Naive thymus-derived CD4-positive, alpha-beta T cell (primary cell): ENCODE measurements at places on chromosomes 12 and 14. TPM values are rescaled to one million over a fixed set of nuclear protein-coding genes. Genes with fewer than 3 reads are reported as not detected.

DNA sequence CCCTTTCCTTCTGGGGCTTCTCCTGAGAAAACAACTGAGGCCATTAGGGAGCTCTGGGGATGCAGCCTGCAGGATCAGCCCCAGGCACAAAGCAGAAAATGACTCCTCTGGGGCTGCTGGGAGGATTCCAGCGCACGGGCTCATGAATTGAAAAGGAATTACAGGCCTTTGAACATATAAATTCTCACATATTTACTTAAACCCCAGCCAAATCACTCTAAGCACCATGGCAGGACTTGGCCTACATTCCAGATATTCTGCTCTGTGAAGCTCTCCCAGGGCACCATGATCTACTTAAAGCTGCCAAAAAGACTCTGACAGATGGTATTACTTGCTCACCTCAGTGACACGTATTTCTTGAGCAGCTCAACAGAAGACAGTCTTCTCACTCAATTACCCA lies 87.2 kb downstream of the ZFC3H1 start:
- DNase-seq = no peak

GRCh38 chr12:27178723-27179399 lies 65.2 kb upstream of the STK38L start:
- DNase-seq = no peak

DNA sequence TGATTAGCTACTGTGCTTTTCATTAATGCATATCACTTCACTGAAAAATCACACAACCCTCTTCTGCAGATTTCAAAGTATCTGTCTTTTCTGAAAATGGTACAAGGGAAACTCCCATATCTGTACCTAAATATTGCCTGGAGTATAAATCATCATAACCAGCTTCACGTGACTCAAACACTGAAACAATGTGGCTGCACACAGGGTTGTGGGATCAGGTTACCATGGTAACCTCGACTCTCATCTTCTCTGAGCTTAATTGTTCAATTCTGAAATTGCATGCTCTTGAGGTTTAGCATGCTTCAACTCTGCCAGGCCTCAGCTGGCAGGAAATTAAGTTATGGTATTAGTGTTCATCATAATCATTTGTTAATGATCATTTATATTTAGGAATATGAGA lies 77.5 kb upstream of the CPSF6 start:
- peak; percentile 44 for DNase-seq

DNA sequence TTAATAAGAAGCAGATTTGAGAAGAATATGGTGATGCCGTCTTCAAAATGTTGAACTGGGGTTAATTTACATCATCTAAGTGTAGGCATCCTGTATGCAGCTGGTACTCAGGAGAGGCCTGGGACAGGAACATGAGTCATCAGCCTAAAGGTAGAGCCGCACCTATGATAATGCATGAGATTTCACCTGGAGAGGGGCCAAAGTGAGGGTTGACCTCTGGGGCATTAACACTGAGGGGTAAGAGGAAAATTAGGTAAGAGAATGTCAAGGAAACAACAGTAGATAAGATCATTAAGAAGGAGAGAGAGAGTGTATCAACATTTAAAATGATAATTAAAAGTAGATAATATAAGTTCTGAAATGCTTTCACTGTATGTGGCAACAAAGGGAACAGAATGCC lies 20.2 kb upstream of the SSTR1 start:
- DNase-seq = no peak

Gene NR4A1
- polyA plus RNA-seq = 1.1 TPM

DNA sequence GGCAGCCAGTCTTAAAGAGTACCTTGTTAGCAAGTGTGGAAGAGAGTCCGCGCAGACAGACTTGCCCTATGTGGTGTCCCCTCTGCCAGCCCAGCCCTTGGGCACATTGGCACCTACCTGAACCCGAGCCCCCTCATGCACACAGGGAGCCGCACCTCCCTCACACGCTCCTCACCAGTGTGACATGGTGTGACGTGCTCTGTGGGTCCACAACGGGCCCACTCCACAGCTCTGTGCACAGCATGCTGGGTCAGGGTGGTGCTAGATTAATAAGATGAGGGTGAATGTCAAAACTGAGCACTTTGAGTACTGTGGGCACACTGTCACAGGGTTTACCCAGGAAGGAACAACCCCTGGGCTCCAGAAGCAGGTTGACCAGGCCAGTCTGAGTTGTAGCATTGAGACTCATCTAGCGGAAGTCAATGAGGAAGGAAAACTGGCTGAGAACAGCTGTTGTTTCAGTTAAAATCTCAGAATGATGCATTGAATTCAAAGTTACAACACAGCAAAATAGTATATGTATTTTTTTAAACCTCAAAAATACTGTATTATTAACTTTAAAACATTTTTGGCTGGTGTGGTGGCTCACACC lies 53.4 kb upstream of the AMN start:
- no peak for DNase-seq

Gene SMOC1
- polyA plus RNA-seq = not detected

Gene PMEL
- 0.57 TPM for polyA plus RNA-seq

Gene ARHGEF25
- polyA plus RNA-seq = not detected

DNA sequence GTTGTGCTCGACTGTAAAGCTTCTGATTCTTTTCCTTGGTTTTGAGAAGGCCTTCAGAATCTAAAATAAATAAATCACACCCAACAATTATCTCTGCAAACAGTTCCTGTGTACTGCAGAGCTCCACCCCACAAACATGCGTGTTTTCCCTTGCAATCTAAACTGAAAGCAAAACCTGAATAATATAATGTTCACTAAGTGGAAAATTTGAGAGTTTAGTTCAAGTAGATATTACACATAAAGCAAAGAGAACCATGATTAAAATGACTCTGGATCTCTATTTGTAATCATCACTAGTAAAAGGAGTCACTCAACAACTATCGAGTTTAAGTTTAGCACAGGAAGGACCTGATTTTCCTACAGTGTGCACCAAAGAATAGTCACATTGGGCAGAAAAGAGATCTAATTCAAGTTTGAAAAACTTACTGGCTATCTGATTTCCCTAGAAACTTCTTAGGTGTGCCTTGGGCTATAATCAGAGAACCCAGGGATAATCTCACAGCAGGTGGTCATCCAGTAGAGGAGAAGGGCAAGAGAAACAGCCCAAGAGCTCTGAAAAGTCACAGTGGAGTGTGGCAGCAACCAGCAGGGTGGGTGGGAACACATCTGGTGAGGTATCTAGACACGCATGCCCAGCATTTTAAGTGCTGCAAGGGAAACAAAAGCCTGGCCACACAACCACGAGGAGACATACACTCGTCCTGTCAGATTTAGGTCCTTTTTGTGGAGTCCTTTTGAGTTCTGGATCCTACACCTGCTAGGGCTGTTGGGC lies 25.4 kb downstream of the ATG14 start:
- no peak for DNase-seq

DNA sequence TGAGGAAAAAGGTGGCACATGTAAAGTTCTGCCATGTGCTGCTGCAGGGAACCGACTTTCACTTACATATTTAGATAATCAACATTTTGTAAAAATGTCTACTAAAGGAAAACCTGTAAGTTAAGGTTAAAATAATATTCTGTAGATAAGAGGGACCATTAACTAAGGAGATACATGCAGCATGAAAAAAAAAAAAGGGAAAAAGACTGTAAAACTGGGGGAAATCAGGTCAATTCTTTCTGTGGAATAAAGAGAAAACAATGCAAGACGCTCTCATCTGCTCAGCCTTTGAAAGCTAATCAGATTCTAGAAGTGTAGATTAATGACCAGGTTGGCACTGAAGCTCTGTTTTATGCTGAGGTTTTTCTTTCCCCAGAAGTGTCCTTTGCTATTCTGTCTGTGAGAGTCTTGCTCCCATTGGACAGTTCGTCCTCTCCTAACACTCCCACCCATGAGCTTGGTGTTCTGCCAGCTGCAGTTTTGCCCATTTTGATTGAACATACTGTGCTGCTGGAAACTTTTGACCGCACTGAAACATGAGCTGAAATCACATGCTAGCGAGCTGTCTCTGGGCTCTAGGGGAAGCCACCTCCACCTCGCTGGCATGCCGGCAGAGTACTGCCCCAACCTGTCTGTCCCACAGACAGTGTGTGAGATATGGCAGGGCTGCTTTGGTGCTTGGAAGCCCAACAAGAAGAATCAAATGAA lies 39.7 kb downstream of the PPTC7 start:
- no peak for DNase-seq

Gene SLC38A4
- not detected for polyA plus RNA-seq

- DNase-seq = no peak
Measured at GRCh38 chr12:67977668-67978067, 11.6 kb upstream of the IFNG-AS1 start.

GRCh38 chr12:116603546-116604177 lies 44.5 kb downstream of the MAP1LC3B2 start:
- DNase-seq = no peak
